ENCODE measurements at places on chromosomes 16 and 17.
A peak's percentile ranks its signal among the peaks of the same experiment; 100 is the strongest.

- DNase-seq: peak; percentile 84
Observed at GRCh38 chr16:19907161-19907992, 22.7 kb upstream of the GPRC5B start.

- DNase-seq: no peak
Observed at GRCh38 chr17:50380369-50381259, 7.6 kb downstream of the EME1 start.

DNA sequence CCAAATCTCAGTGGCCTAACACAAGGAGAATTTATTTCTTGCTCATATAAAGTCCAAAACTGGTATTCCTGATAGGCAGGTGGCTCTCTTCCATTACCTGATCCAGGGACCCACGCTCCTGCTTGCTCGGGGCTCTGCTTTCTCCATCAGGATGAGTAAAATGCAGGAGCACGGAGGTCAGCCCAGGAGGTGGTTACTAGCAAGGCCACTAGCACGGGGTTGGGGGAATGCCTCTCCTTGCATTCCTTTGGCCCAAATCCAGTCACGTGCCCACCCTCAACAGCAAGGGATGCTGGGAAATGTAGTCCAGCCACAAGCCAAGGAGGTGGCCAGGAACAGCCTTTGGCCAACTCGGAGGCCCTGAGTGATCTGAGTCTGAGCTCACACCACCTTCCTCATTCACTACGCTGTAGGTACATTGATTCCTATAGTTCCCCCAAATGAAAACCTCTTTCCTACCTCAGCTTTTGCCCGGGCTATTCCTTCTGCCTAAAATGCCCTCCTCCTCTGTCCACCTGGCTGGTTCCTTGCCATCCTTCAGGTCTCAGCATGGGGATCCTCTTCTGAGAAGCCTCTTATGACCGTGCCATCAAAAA is 38.3 kb upstream of the HAPSTR1 start:
- DNase-seq: peak; percentile 91

GRCh38 chr16:14283786-14284185 is 212.7 kb downstream of the MRTFB start:
- no peak for DNase-seq

GRCh38 chr17:43892647-43892952 is 14.7 kb downstream of the MPP2 start:
- no peak for DNase-seq

- DNase-seq: no peak
Observed at GRCh38 chr17:40460968-40461731, 17.9 kb downstream of the IGFBP4 start.

DNA sequence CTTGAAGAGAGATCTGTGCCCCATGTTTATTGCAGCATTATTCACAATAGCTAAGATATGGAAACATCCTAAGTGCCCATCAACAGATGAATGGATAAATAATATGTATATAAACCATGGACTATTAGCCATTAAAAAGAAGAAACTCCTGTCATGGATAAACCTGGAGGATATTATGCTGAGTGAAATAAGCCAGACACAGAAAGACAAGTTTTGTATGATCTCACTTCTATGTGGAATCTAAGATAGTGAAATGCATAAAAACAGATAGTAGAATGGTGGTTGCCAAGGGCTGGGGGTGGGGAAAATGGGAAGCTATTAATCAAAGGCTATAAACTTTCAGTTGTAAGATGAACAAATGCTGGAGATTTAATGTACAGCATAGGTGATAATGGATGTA is 19.9 kb upstream of the HEATR6 start:
- DNase-seq: no peak

- no peak for DNase-seq
Observed at GRCh38 chr17:67642488-67642887, 75.2 kb upstream of the NOL11 start.

GRCh38 chr17:30965686-30966085 is 5.2 kb upstream of the RNF135 start:
- no peak for DNase-seq

- no peak for DNase-seq
Observed at GRCh38 chr17:79057737-79058385, 16.8 kb upstream of the ENGASE start.

- no peak for DNase-seq
Observed at GRCh38 chr16:46748775-46749705, 896 bp upstream of the MYLK3 start.

DNA sequence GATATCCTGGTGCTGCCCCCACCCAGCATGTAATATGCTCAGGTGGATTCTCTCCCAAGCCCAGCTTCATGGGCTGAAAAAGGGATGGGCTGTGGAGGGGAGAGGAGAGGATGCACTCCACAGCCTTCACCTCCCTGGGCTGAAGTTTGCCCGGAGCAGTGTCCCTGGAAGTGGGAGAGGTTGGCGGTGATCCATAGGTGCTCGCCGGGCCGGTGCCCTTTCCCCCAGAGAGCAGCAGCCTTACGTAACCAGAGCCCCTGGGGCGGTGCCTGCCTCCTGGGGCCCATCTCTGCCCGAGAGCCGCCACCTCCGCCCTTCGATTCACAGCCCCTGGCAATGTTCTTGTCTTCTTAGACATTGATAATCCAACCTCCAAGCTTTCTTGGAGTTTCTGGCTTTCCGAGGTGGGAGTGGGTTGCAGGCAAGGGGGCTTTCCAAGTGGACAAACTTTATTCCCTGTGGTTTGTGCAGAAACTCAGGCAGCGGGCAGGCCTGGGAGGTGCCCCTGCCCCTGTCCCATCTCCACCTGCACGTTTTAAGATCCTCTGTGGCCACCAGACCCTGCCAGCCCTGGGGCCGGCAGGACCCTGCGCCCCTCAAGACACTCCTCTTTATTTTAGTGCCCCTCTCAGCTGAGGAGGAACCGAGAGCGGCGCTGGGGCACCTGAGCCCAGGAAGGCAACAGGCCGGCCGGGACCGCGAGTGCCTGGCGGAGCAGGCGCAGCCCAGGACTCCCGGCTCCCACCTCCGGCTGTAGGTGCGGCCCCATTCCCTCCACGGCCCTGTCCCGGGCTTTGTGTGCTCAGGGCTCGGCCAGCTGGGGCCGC is 3.1 kb upstream of the WDR90 start:
- DNase-seq: no peak

DNA sequence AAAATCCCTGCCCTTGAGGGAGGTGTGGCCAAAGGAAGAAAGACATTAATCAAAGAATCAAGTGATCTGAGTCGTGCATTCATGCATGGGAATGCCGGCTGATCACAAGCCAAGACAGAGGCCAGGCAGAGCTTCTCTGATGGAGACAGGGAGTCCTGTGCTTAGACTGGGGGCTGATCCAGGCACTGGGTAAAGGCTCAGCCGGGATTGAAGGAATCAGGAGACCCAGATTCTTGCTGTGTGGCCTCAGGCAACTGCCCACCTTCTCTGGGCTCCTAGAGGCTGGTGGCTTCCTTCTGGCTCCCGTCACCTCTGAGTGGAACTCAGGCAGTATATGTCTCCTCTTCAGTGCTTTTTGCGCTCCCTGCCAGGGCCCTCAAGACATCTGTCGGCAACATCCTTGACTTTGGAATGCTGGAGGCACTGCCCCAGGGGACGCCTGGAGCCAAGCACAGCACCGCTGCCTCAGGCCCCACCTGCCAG is 17.7 kb downstream of the RAI1 start:
- DNase-seq: no peak

- DNase-seq: no peak
Observed at GRCh38 chr16:83619381-83620150, 188.2 kb upstream of the HSBP1 start.

DNA sequence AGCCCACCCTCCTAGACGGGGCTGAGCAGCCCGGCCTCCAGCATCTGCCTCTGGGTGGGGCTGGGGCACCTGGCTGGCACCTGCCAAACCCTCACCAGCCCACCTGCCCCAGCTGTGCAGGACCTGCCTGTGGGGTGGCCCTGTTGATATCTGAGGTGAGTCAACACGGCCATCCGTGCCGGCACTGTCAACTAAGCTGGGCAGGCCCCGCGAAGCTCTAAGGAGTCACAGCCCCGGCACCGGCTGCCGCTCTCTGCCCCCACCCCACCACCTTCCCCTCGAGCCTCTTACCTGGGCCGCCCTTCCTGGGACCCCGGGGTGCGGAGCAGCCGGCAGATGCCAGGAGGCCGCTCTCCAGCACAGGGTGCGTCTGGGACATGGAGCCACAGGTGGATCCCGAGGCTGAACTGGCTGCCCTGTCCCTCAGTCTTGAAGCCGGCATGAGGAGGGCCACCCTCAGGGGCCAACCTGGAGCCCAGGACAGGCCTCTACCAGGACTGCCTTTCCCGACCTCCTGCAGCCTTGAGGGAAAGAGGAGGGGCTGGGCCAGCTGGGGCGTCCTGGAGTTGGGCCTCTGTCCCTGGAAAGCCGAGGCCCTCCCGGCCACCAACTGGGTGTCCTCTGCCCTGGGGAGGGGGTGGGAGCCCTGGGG is 515 bp downstream of the CBFA2T3 start:
- DNase-seq: no peak

GRCh38 chr17:38600906-38601305 is 4.8 kb downstream of the SRCIN1 start:
- peak; percentile 50 for DNase-seq

- DNase-seq: no peak
Observed at GRCh38 chr17:27224526-27225315, 69.2 kb upstream of the WSB1 start.

- DNase-seq: no peak
Observed at GRCh38 chr16:72043058-72043457, 11.2 kb upstream of the HP start.

DNA sequence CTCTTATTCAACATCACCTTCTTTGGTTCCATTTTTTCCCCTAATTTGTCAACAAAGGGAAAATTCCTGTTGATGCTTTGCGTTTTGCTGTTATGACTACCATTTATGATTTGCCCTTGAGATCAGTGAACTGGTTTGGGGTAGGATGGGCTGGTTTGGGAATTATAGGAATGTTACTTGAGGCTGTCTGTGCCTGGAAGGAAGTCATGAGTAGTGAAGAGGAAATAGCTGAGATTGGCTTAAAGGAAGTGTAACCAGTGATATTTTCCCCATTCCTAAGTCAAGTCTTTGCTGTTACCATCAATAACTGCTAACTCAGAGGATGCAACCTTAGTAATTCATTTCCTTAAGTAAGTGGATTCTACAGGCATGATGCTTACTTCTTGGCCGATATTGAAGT is 179.2 kb downstream of the MAP2K6 start:
- no peak for DNase-seq

- no peak for DNase-seq
Observed at GRCh38 chr17:57021226-57021940, 43.5 kb downstream of the SCPEP1 start.

DNA sequence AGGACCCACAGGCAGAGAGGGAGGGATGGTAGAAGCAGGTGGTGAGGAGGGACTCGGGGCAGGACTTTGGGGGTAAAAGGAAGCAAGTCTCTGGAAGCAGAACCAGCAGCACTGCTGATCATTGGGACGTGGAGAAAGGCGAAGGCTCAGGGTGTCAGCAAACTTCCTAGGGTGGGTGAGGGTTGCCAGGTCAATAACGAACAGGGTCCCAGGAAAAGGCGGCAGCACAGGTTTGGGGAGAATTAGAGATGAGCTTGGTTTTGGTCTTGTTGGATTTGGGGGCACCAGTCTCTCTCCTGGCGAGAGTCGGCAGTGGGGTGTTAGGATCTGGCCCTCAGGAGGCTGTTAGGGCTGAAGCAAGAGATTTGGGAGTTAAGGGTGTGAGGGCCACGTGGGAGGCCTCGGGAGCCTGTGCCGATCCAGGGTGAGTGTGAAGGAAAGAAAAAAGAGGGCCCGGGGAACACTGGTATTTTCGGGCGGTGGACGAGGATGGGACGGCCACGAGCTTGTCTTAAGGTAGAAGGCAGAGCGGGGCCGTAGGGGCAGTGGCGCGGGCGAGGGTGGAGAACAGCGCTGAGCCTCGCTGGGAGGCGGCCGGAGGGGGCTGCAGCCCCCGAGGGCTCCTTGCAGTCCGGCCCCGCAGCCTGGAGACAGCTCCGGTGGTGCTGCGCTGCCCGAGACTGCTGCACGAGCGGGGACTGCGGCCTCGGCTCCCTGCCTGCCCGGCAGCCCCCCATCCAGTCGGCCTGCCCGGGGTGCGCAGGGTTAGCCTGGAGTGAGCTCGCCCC is 765 bp upstream of the ADORA2B start:
- DNase-seq: no peak

DNA sequence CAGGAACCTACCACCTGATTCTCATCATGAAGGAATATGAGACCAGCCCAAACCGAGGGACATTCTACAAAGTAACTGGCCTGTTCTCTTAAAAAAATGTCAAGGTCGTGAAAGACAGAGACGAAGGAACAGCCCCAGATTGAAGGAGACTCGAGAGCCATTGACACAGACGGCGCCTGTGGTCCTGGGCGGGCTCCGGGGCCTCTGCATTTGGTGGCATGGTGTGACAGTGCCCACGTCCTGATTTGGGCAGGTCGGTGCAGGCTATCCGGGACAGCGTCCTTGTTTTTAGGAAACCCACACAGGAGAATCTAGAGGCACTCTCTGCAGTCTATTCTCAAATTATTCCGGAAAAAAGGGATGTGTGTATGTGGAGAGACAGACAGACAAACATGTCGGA is 64.1 kb downstream of the ADCY9 start:
- no peak for DNase-seq

GRCh38 chr16:49292413-49292812 is 10.8 kb upstream of the CBLN1 start:
- no peak for DNase-seq

DNA sequence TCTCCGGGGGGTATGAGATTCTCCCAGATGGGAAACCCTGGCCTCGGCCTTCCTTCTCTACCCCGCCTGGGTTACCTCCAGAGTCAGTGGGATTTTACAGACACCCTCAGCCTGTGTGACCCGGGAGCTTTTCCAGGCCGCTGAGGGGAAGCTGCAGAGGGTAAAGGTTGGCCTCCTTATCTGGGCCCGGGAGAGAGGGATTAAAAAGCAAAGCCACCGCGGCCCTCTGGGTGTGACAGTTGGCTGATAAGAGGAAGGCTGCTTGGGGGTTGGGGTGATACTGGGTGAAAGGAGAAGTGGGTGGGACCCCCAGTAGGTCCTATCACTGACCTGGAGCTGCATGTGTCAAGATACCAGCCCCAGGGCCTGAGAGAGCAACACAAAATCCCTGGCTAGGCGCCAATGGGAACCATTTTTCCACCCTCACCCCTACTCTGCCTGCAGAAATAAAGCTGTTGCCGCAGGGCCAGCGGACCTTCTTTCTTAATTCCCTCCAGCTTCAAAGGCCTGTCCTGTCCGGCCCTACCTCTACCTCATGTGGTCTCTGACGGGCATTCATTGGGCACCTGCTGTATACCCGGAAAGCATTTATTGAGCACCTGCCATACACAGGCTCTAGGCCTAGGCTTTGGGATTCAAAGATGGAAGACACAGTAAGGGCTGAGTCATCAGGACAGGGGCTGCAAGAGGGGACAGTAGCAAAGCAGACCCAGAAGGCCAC is 77.6 kb upstream of the GSE1 start:
- no peak for DNase-seq

DNA sequence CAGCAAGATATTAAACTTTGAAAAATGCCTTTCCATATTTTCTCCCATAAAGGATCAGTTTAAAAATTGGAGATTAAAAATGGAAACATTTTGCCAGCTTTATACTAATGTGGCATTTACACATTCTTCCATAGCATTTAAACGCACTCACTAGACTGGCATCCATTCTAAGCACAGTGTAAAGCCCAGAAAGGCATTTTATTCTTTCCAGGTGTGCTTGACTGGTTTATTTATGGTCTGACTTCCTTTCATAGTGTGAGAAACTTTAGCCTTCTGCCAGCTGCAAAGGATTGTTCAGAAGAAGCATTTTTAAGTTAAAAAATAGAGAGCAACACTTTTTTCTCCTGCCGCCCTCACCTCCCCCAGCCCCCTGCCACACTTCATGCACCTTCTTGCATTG is 271.7 kb upstream of the PSMD7 start:
- no peak for DNase-seq

GRCh38 chr17:75642182-75642783 is 9.0 kb downstream of the SMIM5 start:
- no peak for DNase-seq

All from HAP-1 (cell line).